CD4-positive, alpha-beta T cell (primary cell): ENCODE measurements at places on chromosomes 5 and 9.

GRCh38 chr5:32283539-32284377 is 29.0 kb downstream of the MTMR12 start:
- DNase-seq, result no peak

DNA sequence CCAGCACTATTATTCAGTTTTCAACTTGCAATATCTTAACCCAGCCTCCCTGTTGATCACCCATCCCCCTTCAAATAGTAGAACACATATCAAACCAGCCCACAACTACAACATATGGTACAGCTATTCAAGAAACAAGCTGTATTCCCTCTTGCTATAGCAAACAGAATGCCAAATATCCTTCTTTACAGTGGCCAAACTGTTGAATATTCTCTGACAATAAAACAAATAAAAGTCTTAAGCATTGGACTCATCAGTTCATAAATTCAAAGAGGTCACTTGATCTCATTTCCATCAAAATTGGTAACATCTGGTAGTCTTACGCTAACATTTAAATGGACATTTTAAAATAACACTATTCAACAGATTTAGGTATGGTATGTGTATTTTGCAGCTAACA is 350.8 kb downstream of the EFNA5 start:
- DNase-seq, result no peak

GRCh38 chr5:139694556-139695177 is 46.5 kb downstream of the CXXC5 start:
- no peak for DNase-seq

- DNase-seq, result no peak
These were observed 8.5 kb downstream of the CDX1 start for GRCh38 chr5:150175076-150175475.

DNA sequence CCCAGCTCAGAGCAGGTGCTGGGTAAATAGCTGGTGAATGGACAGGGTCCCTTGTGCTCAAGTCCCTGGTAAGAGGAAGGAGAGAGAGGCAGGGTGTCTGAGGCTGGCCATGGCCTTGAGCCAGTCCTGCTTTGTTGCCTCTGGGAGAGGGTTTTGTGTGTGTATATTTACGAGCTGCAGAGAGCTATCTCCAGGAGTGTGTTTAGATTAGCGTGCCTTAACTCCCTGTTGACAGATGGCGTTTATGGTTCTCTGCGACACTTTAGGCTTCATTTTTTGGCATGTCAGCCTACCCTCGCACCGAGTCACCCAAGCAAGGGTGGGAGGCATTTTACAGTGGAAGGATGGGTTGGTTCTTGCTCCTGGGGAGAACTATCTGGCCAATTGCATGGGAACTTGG is 22.2 kb downstream of the HMCN2 start:
- DNase-seq, result no peak

GRCh38 chr9:37575921-37576721 is at the start of gene FBXO10:
Gene FBXO10 (minus strand): TSS chr9:37576380. CDS start chr9:37541768, 34,612 bp downstream.
- peak; percentile 27 for DNase-seq

GRCh38 chr9:91898451-91899218 is 51.4 kb downstream of the ROR2 start:
- DNase-seq, result no peak

DNA sequence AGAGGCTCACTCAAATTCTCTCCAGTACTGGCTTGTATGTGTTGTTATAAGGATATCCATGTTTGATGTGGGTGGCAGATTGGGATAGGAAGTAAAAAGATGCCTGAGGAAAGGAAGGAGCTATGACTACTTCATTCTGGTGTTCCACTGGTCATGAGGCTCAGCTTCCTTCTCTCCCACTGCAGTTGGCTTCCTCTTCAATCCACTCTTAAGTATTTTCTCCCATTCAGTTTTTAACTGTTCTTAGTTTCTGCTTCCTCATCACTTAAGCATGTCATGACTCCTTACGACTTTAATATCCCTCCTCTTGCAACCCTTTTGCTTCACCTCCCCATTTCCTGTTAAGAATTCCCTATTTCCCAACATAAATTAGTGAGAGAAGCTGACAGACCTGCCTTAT is 81.1 kb downstream of the PJA2 start:
- DNase-seq, result no peak

GRCh38 chr9:91073811-91074771 is 272.5 kb downstream of the SYK start:
- DNase-seq, result no peak

DNA sequence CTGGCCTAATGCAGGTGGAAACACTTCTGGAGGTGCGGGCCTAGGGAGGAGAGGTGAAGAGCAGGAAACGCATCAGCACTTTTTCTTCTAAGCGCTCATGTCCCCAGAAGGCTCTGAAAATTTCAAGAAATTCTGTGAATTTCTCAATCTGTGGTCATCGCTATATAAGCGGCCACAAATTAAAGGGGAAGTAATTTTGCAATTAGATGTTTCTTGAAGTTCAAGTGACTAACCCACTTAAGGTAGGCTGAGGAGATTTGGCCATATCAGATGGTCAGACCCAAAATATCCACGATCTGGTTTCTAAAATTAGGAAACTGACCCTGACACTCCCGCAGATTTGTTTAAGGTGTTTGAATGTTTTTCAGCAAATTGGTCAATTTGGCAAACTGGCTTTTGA is 16.6 kb upstream of the HMGCR start:
- no peak for DNase-seq

GRCh38 chr5:135296900-135297816 is 101.9 kb downstream of the MACROH2A1 start:
- no peak for DNase-seq

- no peak for DNase-seq
These were observed 460.6 kb downstream of the DMRT2 start for GRCh38 chr9:1510712-1511111.

DNA sequence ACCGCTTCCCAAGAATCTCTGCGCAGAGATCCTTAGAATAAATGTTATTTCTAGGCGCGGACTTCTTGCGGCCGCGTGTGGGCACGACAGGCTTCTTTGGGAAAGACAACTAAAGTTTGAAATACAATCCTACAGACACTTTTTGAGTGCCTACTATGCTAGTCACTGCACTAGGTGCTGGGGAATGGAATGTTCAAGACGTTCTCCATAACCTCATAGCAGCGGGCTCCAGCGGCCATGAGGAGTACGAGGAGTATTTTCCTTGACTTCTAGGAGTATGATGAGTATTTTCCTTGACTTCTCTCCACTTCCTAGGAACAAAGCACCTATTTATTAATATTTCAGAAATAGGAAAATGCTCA is 636 bp upstream of the PWWP2A start:
- DNase-seq, result no peak

GRCh38 chr5:97501286-97501964 is 318.4 kb upstream of the RIOK2 start:
- DNase-seq, result no peak

GRCh38 chr5:38413696-38414095 is 142.8 kb downstream of the LIFR start:
- no peak for DNase-seq

DNA sequence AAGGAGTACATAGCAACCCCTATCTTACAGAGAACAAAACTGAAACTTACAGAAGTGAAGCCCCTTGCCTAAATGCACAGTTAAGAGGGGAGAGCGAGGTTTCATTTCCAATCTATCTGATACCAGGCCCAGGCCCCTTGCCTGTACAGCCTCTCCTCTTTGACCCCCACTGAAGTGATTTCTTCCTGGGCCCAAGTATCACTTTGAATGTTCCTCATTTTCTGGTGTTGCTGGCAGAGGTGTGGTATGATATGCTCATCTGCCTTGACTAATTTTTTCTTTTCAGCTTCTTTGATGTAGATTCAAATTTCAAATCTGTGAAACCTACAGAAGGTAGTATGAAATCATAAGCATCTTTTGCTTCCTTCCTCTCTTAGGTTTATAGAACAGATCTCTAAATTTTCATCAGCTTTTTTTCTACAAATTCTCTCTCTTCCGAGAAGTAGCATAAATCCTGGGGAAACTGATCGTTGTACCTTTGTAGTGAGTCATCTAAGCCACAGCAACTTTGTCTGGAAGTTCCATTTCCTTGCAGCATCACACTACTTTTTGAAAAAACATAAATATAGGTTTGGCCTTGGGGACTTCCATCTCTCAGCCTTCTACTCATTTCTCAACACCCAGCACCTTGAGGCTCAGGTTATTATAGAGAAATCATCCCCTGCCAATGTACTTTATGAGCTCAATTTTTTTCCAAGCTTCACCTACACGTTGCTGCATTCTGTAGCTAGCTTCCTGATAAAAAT is 402.4 kb upstream of the PTGER4 start:
- DNase-seq, result no peak
